ENCODE measurements at places on chromosomes 12 and 14. TPM values are rescaled to one million over a fixed set of nuclear protein-coding genes. Genes with fewer than 3 reads are reported as not detected.

IFNG-AS1 gene
- total RNA-seq: not detected

DPPA3 gene
- not detected for total RNA-seq

FITM1 gene
- total RNA-seq: under 0.01 TPM

GRCh38 chr14:61454545-61454944 lies 133.2 kb downstream of the PRKCH start:
- peaks cover 13% of the 10 kb centered on the region for H3K27me3 ChIP-seq
- no peak for DNase-seq
- H3K36me3 ChIP-seq: no peaks in the 10 kb centered on the region
- no peak overlapping the region for H3K4me3 ChIP-seq

DNA sequence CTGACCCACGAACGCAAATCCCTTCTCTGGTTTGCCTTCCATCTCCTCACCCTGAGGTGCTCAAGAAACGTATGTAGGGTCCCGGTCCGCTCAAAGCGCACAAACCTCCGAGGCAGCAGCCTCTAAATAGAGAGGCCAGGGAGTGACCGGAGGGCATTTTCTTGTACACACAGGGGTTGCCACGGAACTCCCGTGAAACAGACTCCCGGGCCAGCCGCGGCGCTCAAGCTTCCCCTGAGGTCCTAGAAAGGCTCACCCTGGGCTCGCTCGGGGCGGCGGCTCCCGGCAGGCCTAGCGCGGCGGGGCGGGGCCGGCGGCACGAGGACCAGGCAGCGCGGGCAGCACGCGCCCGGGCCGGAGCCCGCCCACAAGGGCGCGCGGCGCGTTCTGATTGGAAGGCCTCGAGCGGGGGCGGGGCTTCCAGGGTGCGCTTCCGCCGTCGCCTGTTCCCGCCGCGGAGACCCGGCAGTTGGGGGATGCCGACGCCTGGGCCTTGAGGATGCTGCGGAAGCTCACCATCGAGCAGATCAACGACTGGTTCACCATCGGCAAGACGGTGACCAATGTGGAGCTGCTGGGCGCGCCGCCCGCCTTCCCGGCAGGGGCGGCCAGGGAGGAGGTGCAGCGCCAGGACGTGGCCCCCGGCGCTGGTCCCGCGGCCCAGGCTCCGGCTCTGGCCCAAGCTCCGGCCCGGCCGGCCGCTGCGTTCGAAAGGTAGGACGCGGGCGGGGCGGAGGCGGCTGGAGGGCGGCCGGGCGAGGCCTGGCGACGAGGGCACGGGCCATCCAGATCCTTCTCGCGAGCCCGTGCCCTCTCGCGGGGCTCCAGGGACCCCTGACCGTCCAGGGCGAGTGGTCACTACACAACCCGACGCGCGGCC lies at the start of gene TDRD9:
Gene TDRD9, plus strand, starts transcription at position 446 of the 880 bp plus-strand sequence. Its CDS starts 54 bp downstream, at position 500.
- no peaks in the 10 kb centered on the region for H3K4me1 ChIP-seq
- no peak for DNase-seq
- H3K4me3 ChIP-seq: no peak within 1 kb of the TSS
- no peak within 1 kb of the TSS for H3K27ac ChIP-seq
- H3K27me3 ChIP-seq: no peaks in the 10 kb centered on the region
- no peaks in the 10 kb centered on the region for H3K36me3 ChIP-seq

DNA sequence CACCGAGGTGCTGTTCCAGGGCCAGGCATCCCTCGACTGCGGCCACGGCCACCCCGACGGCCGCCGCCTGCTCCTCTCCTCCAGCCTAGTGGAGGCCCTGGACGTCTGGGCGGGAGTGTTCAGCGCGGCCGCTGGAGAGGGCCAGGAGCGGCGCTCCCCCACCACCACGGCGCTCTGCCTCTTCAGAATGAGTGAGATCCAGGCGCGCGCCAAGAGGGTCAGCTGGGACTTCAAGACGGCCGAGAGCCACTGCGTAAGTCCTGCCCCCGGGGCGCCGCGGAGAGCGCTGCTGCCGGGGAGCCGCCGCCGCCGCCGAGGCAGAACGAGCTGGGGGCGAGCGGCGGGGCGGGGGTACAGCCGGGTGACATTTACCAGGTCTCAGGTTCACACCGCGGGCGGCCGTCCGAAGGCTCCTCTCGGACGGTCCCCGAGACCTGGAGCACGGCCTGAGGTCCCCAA lies 1.4 kb downstream of the PLXNC1 start:
- H3K36me3 ChIP-seq: no peaks in the 10 kb centered on the region
- H3K4me1 ChIP-seq: no peaks in the 10 kb centered on the region
- peak; percentile 26 for DNase-seq
- no peak overlapping the region for H3K4me3 ChIP-seq
- no peak overlapping the region for H3K27ac ChIP-seq

GRCh38 chr12:49824895-49825294 lies 3.3 kb downstream of the NCKAP5L start:
- peaks cover 2% of the 10 kb centered on the region for H3K36me3 ChIP-seq
- peak overlapping the region; percentile 79 for H3K27ac ChIP-seq
- DNase-seq: peak; percentile 83

DNA sequence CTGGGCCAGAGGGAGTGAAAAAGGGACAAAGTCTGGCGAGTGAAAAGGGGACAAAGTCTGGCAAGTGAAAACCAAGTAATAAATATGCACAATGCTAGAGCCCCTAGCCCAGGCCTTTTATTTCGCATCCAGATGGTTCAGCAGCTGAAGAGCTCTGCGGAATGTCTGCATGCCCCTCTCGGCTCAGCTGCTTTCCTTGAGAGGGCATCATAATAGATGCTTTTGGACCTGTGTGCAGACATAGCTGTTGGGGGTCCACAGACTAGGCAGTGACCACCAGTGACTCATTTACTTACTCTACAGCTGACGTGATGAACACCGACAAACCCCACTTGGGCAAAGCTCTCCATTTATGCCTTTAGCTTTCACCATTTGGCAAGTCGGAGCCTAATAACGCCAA lies 4.3 kb downstream of the NIN start:
- no peak for DNase-seq
- H3K27ac ChIP-seq: no peak overlapping the region
- no peaks in the 10 kb centered on the region for H3K27me3 ChIP-seq
- peaks cover 17% of the 10 kb centered on the region for H3K4me1 ChIP-seq

Data from fibroblast of lung (primary cell).